ENCODE measurements at places on chromosomes 12 and 14. TPM values are rescaled to one million over a fixed set of nuclear protein-coding genes. Genes with fewer than 3 reads are reported as not detected.

DNA sequence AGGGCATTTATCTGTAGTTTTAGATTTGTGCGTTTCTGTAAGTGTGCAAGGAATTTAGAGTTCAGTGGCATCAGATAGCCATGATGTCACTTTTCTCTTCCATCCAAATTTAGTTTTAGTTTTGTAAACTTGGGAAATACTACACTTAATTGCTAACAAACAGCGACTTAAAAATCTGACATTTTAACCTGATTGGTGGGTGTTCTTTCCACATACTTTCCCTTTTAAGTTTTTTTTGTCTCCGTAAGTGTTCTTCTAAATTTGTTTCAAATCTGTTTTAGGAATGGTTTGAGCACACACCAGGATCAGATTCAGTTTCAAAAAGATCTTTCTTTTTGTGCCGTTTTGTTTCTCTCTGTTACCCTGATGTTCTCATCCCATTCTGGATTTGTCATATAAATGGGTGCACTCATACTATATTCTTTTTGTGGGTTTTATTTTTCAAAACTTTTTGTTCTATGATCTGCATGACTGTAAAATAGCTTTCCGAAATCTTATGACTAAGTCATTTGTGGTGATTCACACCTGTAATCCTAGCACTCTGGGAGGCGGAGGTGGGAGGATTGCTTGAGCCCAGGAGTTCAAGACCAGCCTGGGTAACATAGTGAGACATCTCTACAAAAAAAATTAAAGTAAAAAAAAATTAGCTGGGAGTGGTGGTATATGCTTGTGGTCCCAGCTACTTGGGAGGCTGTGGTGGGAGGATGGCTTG lies 58.9 kb downstream of the FBXO34 start:
- no peaks in the 10 kb centered on the region for H3K36me3 ChIP-seq
- no peak overlapping the region for H3K27ac ChIP-seq

DNA sequence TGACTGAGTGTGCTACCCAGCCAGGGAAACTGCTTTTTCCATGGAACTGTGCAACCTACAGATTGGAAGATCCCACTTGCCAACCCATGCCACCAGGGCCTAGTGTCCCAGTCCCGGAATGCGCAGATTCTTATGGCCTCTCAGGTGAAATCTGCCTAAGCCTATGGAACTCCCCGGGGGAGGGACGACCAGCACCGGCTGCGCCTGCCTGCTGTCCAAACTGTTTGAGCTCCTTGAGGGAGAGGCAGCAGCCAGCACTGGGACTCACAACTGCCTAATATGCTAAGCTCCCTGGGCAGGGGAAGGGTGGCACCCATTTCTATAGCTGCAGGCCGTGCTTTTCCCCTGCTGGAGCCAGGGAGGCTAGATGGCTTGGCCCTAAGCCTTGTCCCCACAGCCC lies 92.5 kb upstream of the GZMB start:
- H3K36me3 ChIP-seq, result no peaks in the 10 kb centered on the region
- H3K4me1 ChIP-seq, result no peaks in the 10 kb centered on the region
- DNase-seq, result no peak
- no peak overlapping the region for H3K27ac ChIP-seq

DNA sequence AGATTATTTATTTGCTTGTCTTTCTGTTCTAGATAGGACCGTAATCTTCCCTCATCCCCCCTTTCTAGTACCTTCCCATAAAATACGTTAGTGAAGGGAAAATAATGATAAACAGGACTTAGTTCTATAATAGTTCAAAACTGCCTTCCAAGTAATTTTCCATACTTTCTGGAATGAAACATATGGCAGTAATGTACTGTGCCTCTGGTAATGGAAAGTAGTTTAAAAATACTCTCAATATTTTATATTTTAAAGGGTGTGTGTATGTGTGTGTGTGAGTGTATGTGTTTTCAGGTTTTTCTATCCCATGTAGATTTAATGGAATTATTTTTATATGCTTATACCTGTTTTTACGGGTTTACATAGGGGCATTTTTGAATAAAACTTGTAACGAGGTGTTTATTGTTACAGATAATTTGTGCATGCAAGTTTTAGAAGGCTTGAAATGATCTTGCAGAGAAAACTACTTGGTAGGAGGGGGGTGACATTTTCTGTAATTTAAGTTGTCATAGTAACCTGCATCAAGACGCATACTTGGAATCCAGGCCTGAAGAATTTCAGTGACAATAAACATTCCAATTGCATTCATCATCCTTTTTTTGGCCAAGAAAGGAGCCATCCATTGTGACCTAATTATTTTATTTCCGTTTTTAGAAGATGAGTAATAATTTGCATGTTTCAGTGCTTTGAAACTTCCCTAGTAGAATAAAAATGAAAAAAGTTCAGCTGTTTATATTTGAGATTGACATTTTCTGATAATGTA lies 38.9 kb downstream of the RASSF8 start:
- peaks cover 3% of the 10 kb centered on the region for H3K4me1 ChIP-seq
- no peak overlapping the region for H3K27ac ChIP-seq
- DNase-seq, result no peak
- H3K36me3 ChIP-seq, result no peaks in the 10 kb centered on the region
- H3K27me3 ChIP-seq, result no peaks in the 10 kb centered on the region

C12orf60 gene
- 2.0 TPM for total RNA-seq

DNA sequence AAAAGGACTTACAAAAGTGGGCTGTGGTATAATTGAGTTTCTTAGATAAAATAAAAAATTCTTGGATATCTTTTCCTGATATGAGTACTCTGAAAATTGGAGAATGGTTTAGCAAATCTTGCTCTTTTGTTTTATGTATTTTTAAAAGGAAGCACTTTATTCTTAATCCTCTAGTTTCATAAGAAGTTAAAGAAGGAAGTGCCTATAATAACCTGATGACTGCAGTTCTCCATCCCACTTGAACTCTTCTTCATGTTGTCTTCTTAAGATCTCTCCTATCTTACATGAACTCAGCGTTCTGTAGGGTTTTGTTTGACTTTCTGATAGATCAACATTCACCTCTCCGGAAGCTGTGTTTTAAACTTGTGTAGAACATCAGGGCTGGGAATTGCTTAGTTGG lies 271.0 kb downstream of the ERC1 start:
- no peak overlapping the region for H3K27ac ChIP-seq
- H3K36me3 ChIP-seq, result peaks cover 6% of the 10 kb centered on the region
- H3K4me3 ChIP-seq, result no peak overlapping the region
- DNase-seq, result no peak

- H3K4me1 ChIP-seq, result peaks cover 10% of the 10 kb centered on the region
- H3K4me3 ChIP-seq, result no peak overlapping the region
- no peaks in the 10 kb centered on the region for H3K36me3 ChIP-seq
These were observed 34.1 kb downstream of the TMCC3 start for GRCh38 chr12:94616203-94616729.

GRCh38 chr12:12546314-12546772 lies 16.3 kb downstream of the DUSP16 start:
- no peak for DNase-seq
- peaks cover 2% of the 10 kb centered on the region for H3K4me1 ChIP-seq
- H3K27ac ChIP-seq, result no peak overlapping the region
- no peaks in the 10 kb centered on the region for H3K27me3 ChIP-seq

FSCB gene
- total RNA-seq, result not detected

TCL1B gene
- not detected for total RNA-seq

TMEM132D gene
- total RNA-seq, result 0.13 TPM

DNA sequence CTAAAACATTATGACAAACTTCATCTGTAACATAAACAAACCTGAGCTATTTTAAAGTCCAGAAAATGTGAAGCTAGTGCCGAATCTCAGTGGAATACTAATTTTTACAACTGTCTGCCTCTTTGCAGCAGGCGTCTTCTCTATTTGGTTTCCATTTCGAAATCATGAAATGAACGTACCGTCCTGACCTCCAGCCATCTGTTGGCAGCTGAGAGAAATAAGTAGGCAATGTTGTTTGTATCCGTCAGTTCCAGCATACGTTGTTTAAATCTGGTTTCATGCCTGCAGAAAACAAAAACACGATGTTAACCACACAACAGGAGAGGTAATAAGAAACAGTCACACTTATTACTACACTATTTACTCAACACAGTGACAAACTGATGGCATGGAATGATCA lies 54.3 kb upstream of the KCNJ8 start:
- no peak for DNase-seq
- no peaks in the 10 kb centered on the region for H3K36me3 ChIP-seq
- H3K4me3 ChIP-seq, result no peak overlapping the region

DNA sequence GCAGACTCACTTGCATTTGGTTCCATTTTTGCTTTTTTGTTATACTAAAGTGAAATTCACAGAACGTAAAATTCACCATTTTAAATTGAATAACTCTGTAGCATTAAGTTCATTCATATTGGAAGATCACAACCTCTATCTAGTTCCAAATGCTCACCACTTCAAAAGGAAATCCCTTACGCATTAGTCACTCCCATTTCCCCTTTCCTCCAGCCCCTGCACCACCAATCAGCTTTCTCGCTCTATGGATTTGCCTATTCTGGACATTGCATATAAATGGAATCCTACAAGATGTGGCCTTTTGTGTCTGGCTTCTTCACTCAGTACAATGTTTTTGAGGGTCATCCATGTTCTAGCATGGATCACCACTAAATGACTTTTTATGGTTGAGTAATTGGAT lies 294.5 kb downstream of the KSR2 start:
- H3K36me3 ChIP-seq, result no peaks in the 10 kb centered on the region
- H3K27me3 ChIP-seq, result no peaks in the 10 kb centered on the region
- H3K4me1 ChIP-seq, result no peaks in the 10 kb centered on the region
- H3K27ac ChIP-seq, result no peak overlapping the region
- no peak for DNase-seq

DNA sequence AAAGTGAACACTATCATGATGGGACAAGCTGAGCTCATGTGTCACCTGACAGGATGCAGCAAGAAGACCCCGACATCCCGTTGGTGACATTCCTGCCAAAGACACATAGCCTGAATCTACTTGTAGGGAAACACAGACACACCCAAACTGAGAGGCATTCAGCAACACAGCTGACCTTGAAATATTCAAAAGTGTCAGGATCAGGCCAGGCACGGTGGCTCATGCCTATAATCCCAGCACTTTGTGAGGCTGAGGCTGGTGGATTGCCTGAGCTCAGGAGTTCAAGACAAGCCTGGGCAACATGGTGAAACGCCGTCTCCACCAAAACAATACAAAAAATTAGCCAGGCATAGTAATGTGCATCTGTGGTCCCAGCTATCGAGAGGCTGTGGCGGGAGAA lies 232.0 kb upstream of the PLXNC1 start:
- no peaks in the 10 kb centered on the region for H3K4me1 ChIP-seq
- H3K27me3 ChIP-seq, result no peaks in the 10 kb centered on the region
- H3K36me3 ChIP-seq, result no peaks in the 10 kb centered on the region
- H3K4me3 ChIP-seq, result no peak overlapping the region

HOMEZ gene
- 14.8 TPM for total RNA-seq

DNA sequence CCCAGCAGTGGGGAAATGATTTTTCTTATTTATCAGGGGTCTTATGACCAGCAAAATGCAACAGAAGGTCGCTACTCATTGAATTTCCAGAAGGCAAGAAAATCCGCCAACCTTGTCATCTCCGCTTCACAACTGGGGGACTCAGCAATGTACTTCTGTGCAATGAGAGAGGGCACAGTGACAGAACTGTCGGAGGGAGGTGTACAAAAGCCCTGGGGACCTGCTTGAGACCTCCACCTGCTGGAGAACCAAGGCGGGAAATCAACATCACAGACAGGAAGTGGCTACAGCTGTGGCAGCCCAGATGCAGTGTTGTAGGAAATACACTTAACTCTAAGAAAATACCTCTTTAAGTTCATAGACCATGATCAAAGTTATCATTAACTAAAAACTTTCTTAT lies 250.9 kb upstream of the OR4E1 start:
- no peaks in the 10 kb centered on the region for H3K27me3 ChIP-seq
- no peak overlapping the region for H3K4me3 ChIP-seq
- no peak for DNase-seq

CEBPE gene
- not detected for total RNA-seq

- H3K36me3 ChIP-seq, result peaks cover 14% of the 10 kb centered on the region
- no peaks in the 10 kb centered on the region for H3K4me1 ChIP-seq
- no peaks in the 10 kb centered on the region for H3K27me3 ChIP-seq
These were observed 198.2 kb upstream of the RGS6 start for GRCh38 chr14:71734076-71734475.

TEX22 gene
- 3.3 TPM for total RNA-seq

- no peaks in the 10 kb centered on the region for H3K27me3 ChIP-seq
- no peak overlapping the region for H3K4me3 ChIP-seq
- H3K27ac ChIP-seq, result no peak overlapping the region
These were observed 24.3 kb upstream of the PLEKHD1 start for GRCh38 chr14:69460093-69460701.

SAV1 gene
- 36.9 TPM for total RNA-seq

LHX5 gene
- total RNA-seq, result not detected

DNA sequence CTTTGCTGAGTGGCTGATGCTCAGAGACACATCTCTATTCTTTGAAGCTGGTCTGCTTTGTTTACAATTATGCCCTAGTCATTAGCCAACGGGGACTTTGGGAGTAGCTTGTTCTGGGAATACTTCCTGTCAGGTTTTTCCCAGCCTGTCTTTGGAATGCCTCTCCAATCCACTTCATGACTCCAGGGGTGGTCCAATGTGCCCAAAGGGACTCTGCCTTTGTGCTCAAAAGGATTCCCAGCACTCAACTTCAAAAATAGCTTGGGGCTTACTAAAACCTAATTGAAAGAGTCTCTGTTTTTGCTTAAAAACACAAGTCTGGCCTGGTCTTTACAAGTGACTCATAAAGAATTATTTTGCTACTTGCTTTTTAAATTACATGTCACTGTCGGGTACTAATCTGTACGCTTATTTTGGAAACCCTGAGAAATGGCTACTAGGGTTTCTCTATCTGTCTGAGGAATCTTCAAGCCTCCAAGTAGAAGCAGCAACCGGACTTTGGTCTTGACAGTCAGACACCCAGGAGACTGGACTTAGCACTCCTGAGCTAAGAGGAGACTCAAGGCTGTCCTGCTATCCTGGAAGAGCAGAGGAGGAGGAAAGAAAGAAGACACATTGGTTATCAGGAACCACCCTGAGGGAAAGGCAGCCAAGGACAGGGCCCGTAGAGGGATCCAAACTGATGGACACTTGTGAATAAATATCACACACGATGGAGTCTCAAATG lies 20.7 kb downstream of the PHLDA1 start:
- H3K36me3 ChIP-seq, result no peaks in the 10 kb centered on the region
- no peaks in the 10 kb centered on the region for H3K27me3 ChIP-seq
- no peak overlapping the region for H3K4me3 ChIP-seq
- no peak for DNase-seq
- H3K4me1 ChIP-seq, result no peaks in the 10 kb centered on the region
- H3K27ac ChIP-seq, result peak overlapping the region; percentile 38

OR6C2 gene
- total RNA-seq, result not detected

- no peak overlapping the region for H3K4me3 ChIP-seq
- no peak overlapping the region for H3K27ac ChIP-seq
- DNase-seq, result peak; percentile 10
- H3K4me1 ChIP-seq, result no peaks in the 10 kb centered on the region
- H3K36me3 ChIP-seq, result no peaks in the 10 kb centered on the region
These were observed 57.3 kb downstream of the GALNT16 start for GRCh38 chr14:69317102-69317755.

DNA sequence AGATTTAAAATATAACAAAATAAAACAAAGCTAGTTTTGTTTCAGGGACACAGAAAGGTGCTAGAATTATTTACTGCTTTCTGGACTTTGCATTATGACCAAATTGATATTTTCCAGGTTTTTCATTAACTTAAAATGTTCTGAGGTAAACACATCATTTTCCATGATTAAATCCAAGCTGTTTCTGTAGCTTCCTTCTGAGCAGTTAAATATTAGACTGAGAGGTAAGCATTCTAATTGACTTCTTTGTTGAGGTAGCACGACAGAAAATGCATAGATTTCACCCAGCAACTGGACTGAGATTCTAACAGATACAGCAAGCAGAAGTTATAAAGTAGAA lies 98.3 kb downstream of the BMP4 start:
- DNase-seq, result no peak
- H3K27me3 ChIP-seq, result no peaks in the 10 kb centered on the region
- no peak overlapping the region for H3K27ac ChIP-seq
- H3K36me3 ChIP-seq, result no peaks in the 10 kb centered on the region

PZP gene
- 0.31 TPM for total RNA-seq

MIP gene
- not detected for total RNA-seq

All from kidney (tissue), 22 donors.